ENCODE measurements at places on chromosomes 13 and 19.

- no peak for DNase-seq
Measured at GRCh38 chr19:35296644-35297514, 4.9 kb downstream of the MAG start.

DNA sequence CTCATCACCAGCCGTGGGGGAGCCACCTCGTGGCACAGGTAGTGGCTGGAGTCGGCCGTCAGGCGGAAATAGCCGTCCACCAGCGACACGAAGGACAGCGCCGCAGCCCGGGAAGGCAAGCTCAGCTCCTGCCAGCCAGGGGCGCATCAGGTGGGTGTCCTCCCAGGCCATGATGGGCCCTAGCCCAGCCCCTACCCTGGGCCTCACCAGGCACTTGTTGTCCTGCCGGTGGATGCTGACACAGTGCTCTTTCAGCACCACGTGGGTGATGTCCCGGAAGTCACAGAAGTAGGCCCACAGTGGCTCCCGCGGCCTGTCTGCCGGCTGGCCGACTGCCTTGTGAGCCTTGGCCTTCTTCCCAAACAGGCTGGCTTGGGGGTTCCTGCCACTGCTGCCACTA is 15.7 kb downstream of the TYK2 start:
- DNase-seq, result no peak

- peak; percentile 59 for DNase-seq
Measured at GRCh38 chr19:54096617-54097106, 3.9 kb downstream of the OSCAR start.

GRCh38 chr13:87444135-87444534 is 227.0 kb upstream of the SLITRK5 start:
- DNase-seq, result no peak

- no peak for DNase-seq
Measured at GRCh38 chr13:25065974-25066770, 29.8 kb upstream of the PABPC3 start.

DNA sequence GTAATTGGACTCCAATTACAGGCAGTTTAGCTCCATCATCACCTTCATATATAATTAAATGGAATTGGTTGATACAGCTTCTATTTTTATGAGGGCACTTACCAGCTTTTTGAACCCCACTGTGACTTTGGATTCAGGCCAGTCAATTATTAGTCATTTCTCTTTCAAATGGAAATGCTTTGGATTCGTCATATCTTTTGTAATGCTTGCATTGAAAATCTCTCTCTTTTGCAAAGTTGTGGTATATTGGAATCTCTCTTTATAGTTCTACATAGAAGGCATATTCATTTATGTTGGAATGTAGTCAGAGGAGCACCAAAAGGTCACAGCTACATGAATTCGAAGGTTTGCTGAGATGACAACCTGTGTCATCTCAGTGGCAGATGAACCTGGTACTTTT is 1074.3 kb upstream of the SLC10A2 start:
- no peak for DNase-seq

DNA sequence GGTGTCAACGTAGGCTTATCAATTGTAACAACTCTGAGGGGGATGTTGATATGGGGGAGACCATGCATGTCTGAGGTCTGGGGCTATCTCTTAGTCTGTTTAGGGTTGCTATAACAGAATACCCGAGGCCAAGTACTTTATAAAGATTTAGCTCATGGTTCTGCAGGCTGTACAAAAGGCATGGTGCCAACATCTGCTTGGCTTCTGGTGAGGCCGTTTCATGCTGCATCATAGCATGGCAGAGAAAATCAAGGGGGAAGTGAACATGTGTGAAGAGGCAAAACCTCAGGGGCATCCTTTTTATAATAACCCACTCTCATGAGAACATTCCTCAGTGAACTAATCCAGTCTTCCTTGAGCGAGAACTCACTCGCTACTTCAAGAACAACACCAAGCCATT is 353.8 kb downstream of the ENOX1 start:
- DNase-seq, result no peak

- no peak for DNase-seq
Measured at GRCh38 chr13:34070006-34070405, 252.1 kb downstream of the RFC3 start.

DNA sequence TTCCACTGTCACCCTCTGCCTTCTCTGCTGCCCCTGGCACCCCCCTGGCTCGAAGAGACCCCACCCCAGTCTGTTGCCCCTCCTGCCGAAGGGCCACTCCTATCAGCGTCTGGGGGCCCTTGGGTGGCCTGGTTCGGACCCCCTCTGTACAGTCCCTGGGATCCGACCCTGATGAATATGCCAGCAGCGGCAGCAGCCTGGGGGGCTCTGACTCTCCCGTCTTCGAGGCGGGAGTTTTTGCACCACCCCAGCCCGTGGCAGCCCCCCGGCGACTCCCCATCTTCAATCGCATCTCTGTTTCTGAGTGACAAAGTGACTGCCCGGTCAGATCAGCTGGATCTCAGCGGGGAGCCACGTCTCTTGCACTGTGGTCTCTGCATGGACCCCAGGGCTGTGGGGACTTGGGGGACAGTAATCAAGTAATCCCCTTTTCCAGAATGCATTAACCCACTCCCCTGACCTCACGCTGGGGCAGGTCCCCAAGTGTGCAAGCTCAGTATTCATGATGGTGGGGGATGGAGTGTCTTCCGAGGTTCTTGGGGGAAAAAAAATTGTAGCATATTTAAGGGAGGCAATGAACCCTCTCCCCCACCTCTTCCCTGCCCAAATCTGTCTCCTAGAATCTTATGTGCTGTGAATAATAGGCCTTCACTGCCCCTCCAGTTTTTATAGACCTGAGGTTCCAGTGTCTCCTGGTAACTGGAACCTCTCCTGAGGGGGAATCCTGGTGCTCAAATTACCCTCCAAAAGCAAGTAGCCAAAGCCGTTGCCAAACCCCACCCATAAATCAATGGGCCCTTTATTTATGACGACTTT is 2.0 kb downstream of the ZFP36 start:
- peak; percentile 82 for DNase-seq

DNA sequence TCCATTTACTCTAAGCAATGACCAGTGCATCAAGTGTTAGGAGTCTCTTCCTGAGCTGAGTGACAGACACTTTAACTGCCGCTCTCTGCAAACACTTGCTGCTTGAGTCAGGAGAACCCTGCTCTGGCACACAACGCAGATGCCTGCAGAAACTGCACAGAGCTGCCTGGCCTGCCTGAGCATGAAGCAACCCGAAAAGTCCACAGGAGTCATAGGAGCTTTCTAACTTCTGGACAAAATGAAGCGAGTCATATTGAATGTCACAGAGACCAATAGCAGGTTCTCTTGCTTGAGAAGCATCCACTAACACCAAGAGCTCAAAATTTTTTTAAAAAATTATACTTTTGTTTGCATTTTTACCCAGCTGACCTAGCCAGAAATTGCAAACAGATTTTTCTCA is 232.4 kb downstream of the LHFPL6 start:
- no peak for DNase-seq

DNA sequence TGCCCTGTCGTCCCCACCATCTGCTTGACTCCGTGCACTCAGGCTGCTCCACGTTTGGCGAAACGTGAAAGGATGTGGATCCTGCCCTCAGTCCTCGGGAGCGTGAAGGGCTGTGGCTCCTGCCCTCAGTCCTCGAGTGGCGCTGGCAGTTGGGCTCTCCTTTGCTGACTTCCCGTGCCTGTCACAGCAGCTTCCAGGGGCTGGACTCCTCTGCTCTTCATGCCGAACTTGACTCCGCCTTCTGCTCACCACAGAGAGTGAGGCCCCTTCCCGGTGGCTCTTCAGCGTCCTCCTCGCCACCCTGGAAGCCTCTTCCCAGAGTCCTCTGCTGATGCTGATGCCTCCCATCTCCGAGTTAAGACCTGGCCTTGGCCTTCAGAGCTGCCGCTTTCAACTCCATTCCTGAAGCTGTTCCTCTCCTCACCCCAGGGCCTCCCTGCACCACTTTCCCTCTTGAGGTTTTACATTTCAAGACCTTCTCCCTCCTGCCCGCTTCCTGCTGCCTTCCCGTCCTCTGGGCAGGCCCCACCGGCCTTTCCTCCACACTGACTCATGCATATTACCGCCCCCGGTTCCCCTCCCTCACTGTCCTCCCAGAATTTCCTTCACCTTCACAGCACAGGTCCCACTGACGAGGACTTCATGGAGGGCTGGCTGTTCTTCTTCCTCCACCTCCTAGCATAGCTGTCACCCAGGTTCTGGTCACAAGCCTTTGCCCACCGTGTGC is 111.7 kb downstream of the SHISA2 start:
- no peak for DNase-seq

DNA sequence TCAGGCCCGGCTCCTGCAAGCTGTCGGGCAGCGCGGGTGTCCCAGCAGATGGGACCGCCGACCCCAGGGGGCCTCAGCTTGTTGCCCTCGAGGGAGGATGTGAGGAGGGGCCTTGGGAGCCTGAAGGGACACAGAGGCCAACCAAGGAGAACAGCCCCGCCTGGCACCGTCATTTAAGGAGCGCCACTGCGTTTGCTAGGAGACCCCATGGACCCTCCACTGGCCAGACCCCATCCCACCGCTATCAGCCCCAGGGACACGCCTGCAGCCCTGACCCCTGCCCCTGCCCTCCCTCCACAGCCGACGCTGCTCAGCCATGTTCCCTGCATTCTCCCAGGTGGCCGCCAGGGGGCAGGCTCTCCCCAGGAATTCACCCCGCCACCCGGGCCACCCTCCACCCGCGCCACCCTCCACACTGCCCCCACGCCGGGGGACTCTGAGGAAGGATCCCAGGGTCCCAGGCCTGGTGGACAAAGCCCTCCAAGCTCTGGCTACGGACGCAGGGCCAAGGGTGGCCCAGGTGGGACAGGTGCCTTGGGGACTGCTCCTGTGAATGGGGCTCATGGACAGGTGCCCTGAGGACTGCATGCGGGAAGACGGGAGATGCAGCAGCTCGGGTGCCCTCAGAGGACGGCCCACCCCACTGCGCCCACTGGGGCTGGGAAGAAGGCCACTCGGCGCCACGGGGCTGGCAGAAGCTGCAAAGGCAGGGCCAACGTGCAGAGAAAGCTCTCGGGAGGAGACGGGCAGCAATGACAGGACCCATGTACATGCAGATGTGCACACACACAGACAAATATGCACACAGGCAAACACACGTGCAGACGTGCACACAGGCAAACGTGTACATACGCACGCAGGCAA is 34.4 kb downstream of the PIP5K1C start:
- peak; percentile 77 for DNase-seq

Measured in CD4-positive, alpha-beta T cell treated with Interleukin-10 for 1 hour (primary cell).